ENCODE measurements at places on chromosomes 7 and 10. TPM values are rescaled to one million over a fixed set of nuclear protein-coding genes. Genes with fewer than 3 reads are reported as not detected.

Gene DKK1
- 112 TPM for total RNA-seq

Gene LDB3
- total RNA-seq: 0.31 TPM

Gene PDZD7
- 0.06 TPM for total RNA-seq

Gene PAPOLB
- 0.24 TPM for total RNA-seq

Gene MEOX2
- 2.9 TPM for total RNA-seq

Gene CLEC5A
- total RNA-seq: not detected

Gene TRIL
- total RNA-seq: 11.6 TPM

Gene ERCC6
- 18.3 TPM for total RNA-seq

Gene GRID2IP
- total RNA-seq: not detected

Gene HHEX
- 2.3 TPM for total RNA-seq

Gene ACTL6B
- total RNA-seq: not detected

Gene CHCHD3
- 43.7 TPM for total RNA-seq

Gene SUGCT
- 4.3 TPM for total RNA-seq

Gene PDLIM1
- 185 TPM for total RNA-seq

Gene CDNF
- 2.6 TPM for total RNA-seq

Gene LIPK
- total RNA-seq: not detected

Gene SPDYE1
- not detected for total RNA-seq

Gene MSMB
- total RNA-seq: not detected

Gene PGAM2
- total RNA-seq: not detected

Gene MRC1
- 0.59 TPM for total RNA-seq

Gene TWIST1
- total RNA-seq: 20.8 TPM

Gene TLL2
- 0.98 TPM for total RNA-seq

Gene MRPS16
- total RNA-seq: 31.6 TPM

Gene OR2A1
- not detected for total RNA-seq

Gene TMEM273
- not detected for total RNA-seq

Gene XRCC2
- 0.20 TPM for total RNA-seq

Gene FAM24B
- 0.24 TPM for total RNA-seq

Gene APBB1IP
- 8.4 TPM for total RNA-seq

Gene ASAH2
- total RNA-seq: 0.24 TPM

Gene AZGP1
- total RNA-seq: 2.1 TPM

Gene ANKRD61
- total RNA-seq: not detected

Gene COL28A1
- total RNA-seq: 0.44 TPM

Gene MPP7
- not detected for total RNA-seq

Gene LAMB4
- 0.10 TPM for total RNA-seq

Measured in cardiac ventricle fibroblast (primary cell).